CD8-positive, alpha-beta T cell (primary cell): ENCODE measurements at places on chromosomes 4 and X.

GRCh38 chrX:53056292-53056691 is 7.7 kb downstream of the GPR173 start:
- no peak for DNase-seq

DNA sequence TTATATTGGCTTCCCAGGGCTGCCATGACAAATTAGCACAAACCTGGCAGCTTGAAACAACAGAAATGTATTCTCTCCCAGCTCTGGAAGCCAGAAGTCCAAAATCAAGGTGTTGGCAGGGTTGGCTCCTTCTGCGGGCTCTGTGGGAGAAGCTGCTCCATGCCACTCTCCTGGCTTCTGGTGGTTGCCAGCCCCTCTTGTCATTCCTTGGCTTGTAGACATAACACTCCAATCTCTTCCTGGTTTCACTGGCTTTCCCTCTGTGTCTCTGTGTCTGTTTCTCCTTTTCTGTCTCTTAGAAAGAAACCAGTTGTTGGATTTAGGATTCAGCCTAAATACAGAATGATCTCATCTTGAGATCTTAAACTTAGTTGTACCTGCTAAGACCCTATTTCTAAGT is 85.5 kb downstream of the USP46 start:
- DNase-seq: no peak

GRCh38 chr4:186809070-186809469 is 85.4 kb upstream of the FAT1 start:
- no peak for DNase-seq

- DNase-seq: no peak
These were observed 1368.4 kb upstream of the ADGRL3 start for GRCh38 chr4:59831746-59832145.

DNA sequence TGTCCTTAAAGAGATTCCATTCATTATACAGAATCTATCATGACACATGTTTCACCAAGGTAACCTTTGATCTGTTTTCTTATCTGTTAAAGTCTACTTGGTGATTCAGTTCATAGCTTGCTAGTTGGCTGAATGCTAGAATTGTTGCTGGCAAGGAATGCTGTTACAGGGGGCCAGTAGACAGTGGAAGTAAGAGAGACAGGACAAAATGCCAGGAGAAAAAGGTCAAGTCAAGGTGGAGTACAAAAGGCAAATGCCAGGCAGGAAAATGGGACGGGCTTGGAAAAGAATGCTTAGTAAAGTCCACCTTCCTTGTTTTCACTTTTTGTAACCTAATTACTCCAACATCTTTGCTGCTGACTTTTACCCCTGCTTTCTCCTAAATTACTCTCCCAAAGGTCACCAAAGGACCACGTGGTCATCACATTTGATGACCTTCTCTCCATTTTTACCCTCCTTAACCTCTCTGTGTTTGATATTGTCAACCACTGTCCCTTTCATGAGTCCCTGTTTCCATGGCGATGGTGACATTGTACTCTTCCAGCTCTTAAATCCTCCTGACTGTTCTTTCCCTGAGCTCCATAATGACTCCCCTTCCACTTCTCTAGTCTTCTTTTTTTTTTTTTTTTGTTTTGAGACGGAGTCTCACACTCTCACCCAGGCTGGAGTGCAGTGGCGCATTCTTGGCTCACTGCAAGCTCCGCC is 24.5 kb upstream of the TAPT1 start:
- DNase-seq: no peak

DNA sequence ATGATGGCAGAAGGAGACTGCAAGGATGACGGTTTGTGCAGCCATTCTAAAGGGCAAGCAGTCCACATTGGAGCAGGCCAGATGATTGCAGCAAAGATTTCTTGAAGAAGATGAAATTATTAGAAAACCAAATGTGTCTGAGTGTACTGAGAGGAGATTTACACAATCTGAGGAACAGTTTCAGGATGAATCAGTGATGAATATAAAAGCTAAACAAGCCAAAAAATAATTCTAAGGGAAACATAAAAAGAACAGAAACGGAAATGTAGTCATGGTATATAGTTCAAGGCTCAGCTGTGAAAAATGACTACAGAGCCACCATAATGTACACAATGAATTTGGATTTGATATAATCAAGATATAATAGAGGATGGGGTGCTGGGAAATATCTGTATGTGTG is 168.5 kb downstream of the PDGFC start:
- no peak for DNase-seq

GRCh38 chr4:39302901-39303300 is 63.3 kb downstream of the RFC1 start:
- no peak for DNase-seq

GRCh38 chr4:82679531-82679930 is 117.7 kb upstream of the TMEM150C start:
- no peak for DNase-seq

DNA sequence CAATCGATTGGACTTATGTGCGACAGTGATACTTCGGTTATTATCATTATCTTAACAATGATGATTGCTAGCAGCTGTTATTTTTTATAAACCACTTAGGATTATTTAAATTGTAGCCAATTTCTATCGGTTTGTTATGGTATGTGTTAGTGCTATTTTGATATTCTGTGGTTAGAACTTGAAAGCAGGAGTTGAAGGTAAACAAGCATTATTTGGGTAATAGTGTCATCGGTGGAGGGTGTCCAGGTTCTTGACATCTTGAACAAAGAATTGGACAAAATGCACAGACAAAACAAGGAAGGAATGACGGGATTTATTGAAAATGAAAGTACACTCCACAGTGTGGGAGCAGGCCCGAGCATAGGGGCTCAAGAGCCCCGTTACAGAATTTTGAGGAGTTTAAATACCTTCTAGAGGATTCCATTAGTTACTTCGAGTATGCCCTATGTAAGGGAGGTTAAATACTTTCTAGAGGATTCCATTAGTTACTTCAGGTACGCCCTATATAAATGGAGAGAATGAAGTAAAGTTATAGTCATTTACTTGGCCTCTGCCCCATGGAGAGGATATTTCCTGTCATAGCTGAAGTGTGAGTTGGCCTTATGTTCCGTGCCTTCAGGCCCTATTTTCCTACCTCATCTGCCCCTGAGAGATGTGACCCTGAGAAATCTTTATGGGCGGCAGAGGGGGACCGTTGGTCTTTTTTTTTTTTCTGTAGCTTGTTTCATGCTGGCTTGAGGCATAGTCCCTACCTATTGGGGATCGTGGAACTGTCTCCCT is 13.1 kb downstream of the MOB1B start:
- no peak for DNase-seq

- no peak for DNase-seq
These were observed 25.1 kb upstream of the NFXL1 start for GRCh38 chr4:47939456-47939855.

DNA sequence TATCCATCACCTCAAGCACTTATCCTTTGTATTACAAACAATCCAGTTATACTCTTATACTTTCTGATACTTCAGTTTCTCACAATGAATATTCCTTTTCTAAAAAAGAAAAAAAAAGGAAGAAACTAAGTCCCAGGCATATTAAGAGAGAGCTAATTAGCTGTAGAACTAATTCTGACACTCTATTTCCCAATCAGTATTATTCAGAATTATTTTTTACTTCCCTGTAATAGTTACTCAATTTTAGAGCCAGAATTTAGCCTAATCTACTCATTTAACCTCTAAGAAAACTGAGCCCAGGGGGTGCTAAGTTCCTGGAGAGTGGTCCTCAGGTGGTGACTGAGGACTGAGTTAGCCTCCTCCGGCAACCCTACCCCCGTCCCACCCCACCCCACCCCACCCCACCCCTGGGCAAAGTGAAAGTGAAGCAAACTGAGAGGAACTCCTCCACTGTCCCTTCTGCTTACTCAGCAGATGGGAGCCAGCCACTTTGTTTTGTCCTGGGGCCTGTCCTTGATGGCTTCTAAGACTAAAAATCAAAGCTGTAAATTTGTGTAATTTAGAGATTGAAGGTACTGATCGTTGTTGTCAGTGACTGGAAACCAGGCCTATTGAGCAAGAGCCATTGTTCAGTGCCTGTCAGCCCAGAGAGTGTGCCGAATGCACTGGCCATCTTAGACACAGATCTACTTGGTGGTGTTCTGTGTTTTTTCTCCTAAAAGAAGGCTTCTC is 162.1 kb downstream of the CBR4 start:
- no peak for DNase-seq

GRCh38 chrX:117839544-117839943 is 277.1 kb downstream of the KLHL13 start:
- DNase-seq: no peak

DNA sequence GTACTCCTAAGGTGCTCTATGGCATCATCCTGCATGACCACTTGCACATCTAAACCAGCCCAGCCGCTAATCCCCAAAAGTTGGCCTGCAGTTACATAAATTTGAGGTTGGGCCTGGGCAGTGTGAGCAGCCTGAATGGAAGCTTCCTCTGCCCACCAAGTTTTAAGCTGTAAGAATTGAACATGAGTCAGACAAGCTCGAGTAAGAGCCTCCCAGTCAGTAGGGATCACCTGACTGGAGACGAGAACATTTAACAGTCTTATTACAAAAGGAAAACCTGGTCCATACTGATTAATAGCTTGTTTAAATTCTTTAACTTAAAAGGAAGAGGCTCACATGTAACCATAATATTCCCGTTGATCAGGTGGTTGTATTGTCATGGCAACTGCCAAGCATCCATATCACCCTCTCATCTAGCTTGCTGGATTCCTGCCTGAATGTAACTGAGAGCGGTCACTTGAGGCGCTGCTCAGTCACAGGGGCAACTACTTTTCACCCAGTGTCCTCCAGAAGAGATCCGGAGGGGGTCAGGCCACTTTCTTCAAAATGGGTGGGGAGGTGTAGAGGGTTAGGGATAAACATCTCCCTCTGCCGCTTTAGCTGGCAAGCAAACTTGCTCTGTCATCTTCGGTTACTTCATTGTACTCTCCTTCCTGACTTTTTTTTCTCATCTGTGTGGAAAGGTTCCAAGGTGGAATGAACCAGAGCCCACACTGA is 56.6 kb upstream of the WDR1 start:
- no peak for DNase-seq

DNA sequence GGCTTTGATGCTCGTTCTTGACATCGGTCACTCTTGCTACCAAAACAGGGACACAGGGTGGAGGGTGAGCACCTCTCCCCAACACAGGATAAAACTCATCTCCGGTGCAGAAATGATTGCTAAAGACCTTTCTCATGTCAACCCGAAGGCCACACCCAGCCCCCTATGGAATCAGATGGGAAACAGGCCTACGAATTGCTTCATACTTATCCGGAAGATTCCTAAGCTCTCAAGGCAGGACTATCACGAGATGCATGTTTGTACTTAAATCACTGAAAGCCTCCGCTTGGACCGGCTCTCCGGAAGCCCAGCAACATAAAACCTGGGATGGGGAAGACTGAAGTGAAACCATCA is 74.9 kb downstream of the MTMR1 start:
- DNase-seq: no peak

DNA sequence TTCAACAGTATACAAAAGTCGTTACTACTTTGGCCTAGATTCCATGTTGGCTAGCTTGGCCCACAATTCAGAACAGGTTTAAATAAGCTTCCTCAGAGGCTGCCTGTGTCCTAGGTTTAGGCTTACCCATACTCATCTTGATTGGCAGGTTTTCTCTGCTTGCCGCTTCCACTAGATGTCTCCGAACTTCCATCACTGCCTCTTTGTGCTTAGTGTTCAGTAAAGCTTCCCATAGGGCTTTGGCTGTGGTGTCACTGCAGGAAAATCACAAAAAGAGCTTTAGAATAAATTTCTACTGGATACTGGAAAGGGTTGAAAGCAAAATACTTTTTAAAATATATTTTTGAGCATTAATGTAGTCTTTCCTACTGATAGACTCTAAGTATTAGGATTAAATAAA is 52.4 kb downstream of the SCFD2 start:
- no peak for DNase-seq

- DNase-seq: no peak
These were observed 608.8 kb upstream of the BOD1L1 start for GRCh38 chr4:14236359-14236758.

DNA sequence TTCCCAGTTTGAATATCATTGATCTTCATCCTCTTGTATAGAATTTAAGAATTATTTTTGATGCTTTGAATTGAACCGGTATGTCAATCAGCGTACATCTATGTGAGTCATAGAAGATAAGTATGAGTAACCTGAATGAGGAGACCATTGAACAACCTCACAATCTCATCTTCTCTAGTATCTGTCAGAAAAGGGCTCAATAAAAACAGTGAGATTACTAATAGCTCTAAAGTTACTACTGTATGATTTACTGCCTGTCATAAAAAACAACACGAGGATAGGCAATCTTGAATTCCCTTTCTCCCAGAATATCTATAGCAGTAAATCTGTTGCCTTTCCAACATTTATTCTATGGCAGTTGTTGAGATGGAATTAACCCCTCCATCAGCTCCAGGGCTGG is 36.1 kb downstream of the PHOX2B start:
- no peak for DNase-seq

DNA sequence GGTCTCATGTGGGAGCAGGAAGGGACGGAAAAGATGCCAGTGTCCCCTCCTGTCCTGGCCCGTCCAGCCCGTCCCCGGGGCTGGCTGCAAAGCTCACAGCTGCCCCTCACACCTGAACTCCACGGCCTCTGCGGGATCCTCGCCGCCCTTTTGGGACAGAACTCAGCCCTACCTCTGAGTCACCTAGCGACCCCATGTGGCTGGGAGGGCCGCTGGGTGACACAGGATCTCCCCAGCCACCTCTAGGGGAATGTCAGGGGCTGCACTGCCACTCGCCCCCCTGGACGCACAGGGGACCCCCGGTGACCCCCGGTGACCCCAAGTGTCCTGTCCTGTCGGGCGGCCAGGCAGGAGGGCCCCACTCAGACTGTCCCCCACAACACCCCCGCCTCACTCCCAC is 748 bp downstream of the FAM9B start:
- DNase-seq: no peak

GRCh38 chr4:166622425-166622977 is 611.8 kb downstream of the SPOCK3 start:
- DNase-seq: no peak

DNA sequence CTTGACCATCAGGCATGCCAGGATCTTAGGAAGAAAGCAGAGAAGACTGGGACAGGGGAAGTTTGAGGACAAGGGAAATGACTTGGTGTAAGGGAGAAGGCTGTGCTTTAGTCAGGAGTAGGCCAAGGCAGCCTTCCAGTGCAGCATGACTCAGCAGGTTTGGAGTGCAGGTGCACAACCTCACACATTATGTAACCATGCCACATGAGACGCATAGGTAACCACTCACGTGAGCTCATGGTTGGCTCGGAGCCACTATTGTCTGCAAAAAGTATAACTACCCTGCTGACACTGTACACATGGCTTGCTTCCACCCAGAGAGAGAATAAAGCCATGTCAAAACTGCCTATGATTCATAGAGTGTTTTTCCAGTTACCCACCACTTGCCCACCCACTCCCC is 715.9 kb downstream of the SMARCA1 start:
- no peak for DNase-seq

DNA sequence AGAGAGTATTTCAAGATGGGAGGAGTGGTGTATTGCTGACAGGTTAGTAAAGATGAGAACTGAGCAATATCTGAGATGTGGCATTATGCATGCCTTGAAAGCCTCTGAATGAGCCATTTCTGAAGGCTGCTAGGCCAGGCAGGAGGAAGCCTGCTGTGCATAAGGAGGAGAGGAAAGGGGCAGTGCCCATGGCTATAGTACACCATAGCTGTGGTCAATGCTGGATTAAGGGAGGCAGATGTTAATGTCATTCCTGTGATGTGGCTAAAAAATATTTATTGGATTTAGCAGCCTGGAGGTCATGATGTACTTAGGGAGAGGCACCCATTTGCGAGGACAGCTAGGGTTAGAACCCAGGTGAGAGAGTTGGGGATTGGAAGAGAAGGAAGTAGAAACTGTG is 130.0 kb upstream of the LNX1 start:
- no peak for DNase-seq
